ENCODE measurements at places on chromosomes 4 and X.

DNA sequence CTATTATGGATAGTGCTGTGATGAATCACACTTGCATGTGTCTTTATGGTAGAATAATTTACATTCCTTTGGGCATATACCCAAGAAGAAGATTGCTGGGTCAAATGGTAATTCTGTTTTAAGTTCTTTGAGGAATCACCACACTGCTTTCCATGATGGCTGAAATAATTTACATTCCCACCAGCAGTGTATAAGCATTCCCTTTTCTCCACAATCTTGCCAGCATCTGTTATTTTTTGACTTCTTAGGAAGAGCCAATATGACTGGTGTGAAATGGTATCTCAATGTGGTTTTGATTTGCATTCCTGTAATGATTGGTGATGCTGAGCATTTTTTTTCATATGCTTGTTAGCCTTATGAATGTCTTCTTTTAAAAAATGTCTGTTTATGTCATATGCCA is 1120.2 kb downstream of the ARAP2 start:
- DNase-seq: no peak

GRCh38 chrX:95427389-95427788 is 1257.3 kb upstream of the DIAPH2 start:
- no peak for DNase-seq

- no peak for DNase-seq
Measured at GRCh38 chr4:73788411-73788810, 48.0 kb downstream of the CXCL8 start.

GRCh38 chrX:76439188-76439587 is 11.7 kb downstream of the MAGEE1 start:
- no peak for DNase-seq
